ENCODE measurements at places on chromosomes 4 and X.

- DNase-seq, result no peak
These were observed 47.9 kb downstream of the EFNB1 start for GRCh38 chrX:68876731-68877130.

DNA sequence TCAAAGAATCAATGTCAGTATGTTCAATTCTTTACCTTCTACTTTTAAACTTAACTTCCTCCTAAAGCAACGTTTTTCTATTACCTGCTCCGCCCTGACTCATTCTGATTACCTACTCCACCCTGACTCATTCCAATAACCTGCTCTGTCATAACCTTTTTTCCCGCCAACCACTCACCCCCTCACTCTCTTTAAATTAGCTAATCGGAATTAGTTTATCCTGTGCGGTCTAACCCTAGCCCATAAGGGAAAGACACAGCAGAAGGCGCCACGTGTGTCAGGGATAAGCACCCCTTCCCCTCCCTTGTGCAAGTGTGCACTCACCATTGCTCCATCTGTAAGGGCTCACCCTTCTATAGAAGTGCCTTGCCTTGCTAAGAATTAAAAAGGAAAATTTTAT, 64.4 kb downstream of the EIF4E start:
- DNase-seq, result peak; percentile 9

DNA sequence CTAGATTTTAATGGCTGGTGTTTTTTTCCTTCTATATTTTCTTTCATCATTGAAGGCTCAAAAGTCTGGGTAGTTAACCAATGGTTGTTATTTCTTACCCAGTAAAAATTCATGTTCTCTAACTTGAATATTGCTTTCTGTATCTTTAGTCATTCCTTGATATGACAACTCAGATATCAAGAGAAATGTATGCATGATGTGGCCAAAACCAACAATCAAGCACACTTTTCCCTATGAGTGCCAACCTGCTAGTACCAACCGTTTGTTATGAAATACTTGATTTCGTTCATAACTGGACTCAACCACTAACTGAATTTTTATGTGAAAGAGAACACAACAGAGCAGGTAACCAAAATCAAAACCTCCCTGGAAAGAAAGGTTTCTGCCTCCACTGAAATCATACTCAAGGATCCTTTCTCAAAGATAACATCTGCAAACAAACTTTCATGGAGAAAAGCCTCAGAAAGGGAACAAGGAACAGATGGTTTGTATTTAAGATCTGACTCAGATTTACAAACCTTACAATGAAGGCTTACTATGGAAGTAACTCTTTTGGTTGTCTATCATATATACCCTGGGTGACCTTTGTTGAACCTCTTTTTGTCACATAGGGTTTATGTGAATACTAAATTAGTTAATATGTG, 8.3 kb upstream of the VEGFC start:
- DNase-seq, result no peak

DNA sequence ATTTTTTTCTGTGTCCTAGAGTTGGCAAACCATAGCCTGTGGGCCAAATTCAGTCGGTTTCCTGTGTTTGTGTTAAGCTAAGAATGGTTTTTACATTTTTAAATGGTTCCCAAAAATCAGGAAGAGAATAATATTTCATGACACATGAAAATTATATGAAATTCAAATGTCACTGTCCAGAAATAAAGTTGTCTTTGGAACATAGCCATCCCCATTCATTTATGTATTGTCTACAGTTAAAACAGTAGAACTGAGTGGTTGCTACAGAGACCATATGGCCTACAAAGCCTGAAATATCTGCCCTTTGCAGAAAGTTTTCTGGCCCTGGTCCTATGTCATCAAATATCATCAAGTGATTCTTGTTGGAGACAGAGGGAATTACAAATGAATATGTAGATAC, 15.5 kb downstream of the FRMPD4 start:
- no peak for DNase-seq

DNA sequence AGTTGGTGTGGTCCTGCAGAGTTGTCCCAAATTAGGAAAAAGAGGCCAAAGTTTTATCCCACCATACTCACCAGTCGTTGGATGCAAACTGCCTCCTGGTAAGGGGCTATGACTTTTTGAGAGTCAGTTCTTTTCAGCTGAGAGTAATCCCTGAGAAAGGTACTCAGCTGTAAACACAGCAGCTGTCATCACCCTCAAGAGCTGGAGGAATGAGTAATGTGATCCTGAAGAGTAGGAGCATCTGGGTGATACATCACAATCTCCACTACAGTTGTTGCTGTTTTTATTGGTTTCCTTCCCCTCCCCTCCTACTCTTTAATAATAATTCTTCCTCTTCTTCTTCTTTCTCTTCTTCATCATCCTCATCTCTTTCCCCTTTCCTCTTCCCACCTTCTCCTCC, 5.7 kb downstream of the MAGEE1 start:
- no peak for DNase-seq

- no peak for DNase-seq
These were observed 942.3 kb upstream of the SLIT2 start for GRCh38 chr4:19309378-19309777.

DNA sequence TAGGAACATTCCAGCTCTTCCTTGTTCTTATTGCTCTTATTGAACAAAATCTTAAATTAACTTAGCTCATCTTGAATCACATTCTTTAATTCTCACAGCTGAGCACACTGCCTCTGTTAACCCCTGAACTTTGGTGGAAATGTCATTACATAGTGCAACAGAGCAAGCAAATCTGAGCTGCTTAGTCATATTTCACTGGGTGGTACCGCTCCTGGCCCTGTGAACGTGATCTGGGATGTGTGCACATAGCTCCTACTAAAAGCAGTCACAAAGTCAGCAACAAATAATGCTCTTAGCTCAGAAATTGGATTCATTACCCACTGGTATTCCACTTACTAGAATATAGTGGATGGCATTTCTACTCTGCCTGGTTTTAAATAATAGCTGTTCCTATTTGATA, 27.9 kb downstream of the ARHGEF6 start:
- DNase-seq, result no peak

GRCh38 chrX:149867488-149867887, 13.5 kb upstream of the MAGEA8 start:
- no peak for DNase-seq

DNA sequence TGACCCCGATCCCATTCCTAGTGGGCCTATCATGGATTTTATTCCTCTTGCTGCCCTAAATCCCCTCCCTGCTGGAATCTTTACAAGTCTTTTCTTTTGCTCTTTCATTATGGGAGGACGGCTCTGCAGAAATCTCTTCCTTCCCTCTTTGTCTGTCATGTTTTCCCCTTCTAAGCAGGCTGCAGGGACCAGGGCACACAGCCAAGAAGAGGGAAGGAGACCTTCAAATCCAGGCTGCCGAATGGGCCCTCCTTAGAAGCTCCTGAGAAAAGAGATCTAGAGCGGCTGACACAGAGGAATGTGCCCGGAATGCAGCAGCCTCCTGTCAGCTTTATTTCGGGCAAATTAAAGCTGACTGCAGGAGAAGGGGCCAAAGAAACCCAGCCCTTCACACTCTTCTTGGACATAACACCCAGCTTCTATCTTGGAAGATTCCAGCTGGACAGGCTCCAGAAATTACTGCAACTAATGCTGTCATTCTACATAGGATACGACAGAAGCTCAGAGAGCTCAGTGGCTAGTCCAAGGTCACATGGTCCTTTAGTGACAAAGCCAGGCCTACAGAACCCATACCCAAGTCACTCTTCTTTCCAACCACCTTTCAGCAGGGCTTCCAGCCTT, 187.8 kb upstream of the NHS start:
- DNase-seq, result no peak
